ENCODE measurements at places on chromosomes 1 and 21.

GRCh38 chr1:59020151-59020997, 236.5 kb upstream of the JUN start:
- no peak for DNase-seq

GRCh38 chr1:48038270-48038767, 41.1 kb upstream of the TRABD2B start:
- no peak for DNase-seq

GRCh38 chr1:17607644-17608581, 68.4 kb downstream of the ARHGEF10L start:
- DNase-seq: no peak

DNA sequence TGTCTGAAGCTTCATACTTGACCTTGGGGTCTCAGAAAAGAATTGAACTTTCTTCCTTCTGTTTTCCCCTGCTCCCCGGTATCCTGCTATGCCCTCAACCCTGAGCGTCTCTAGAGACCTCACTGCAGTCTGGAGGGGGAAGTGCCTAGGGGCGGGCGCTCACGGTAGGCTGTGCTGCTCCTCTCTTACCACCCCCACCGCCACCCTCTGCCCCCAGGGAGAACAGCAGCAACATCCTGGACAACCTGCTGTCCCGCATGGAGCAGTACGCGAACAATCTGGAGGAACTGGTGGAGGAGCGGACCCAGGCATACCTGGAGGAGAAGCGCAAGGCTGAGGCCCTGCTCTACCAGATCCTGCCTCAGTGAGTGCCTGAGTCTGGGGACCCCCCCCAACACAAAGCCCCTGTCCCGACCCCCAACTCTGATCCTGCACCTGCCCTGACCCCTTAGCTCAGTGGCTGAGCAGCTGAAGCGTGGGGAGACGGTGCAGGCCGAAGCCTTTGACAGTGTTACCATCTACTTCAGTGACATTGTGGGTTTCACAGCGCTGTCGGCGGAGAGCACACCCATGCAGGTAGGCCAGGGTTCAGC, 10.3 kb downstream of the NPR1 start:
- DNase-seq: no peak

DNA sequence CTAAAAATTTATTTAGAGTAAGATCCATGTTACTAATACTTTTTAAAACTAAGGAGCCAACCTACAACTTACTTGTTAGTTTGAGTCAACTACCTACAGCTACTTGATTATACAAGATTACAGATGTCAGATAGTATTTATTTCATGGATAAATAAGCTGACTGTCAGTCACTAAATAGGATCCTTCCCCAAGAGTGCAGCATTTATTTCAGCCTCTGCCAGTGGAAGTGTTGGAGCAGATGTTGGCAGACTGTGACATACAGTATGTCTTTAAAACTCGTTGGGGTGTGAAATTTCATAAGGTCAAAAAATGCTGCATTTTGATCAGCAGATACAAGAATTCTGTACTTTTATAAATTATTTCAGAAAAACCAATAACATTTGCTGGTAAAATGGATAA, 156.2 kb downstream of the AKT3 start:
- no peak for DNase-seq

GRCh38 chr1:55117941-55118340, 78.6 kb downstream of the PCSK9 start:
- no peak for DNase-seq

- DNase-seq: no peak
Observed at GRCh38 chr1:42937141-42937696, 21.4 kb downstream of the SLC2A1 start.

- no peak for DNase-seq
Observed at GRCh38 chr1:38530957-38531356, 328.6 kb downstream of the RRAGC start.

DNA sequence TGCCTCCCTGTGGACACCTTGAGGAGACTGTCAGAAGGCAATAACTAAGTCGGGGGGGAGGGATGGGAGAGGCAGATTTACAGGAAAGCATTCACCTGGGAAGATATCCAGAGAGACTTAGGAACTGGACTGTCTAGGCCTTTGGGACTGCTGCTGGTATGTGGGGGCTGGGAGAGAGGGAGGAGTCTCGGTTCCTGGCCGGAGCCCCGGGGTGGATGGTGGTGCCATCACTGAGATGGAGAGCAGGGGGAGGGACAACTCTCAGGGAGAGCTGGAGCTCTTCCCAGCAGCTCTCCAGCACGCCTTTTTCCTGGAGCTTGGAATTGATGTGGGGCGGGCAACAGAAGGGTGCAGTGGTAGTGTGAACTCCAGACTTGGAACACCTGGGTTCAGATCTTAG, 22.1 kb downstream of the PTPRF start:
- DNase-seq: no peak

- DNase-seq: no peak
Observed at GRCh38 chr21:39818557-39818956, 48.7 kb upstream of the PCP4 start.

- DNase-seq: no peak
Observed at GRCh38 chr1:202016022-202016810, 5.8 kb downstream of the ELF3 start.

GRCh38 chr1:184975208-184975870, 1.0 kb upstream of the NIBAN1 start:
- no peak for DNase-seq

- DNase-seq: no peak
Observed at GRCh38 chr1:208540724-208541123, 296.5 kb upstream of the PLXNA2 start.

GRCh38 chr1:225119307-225119706, 189.8 kb downstream of the DNAH14 start:
- DNase-seq: no peak

DNA sequence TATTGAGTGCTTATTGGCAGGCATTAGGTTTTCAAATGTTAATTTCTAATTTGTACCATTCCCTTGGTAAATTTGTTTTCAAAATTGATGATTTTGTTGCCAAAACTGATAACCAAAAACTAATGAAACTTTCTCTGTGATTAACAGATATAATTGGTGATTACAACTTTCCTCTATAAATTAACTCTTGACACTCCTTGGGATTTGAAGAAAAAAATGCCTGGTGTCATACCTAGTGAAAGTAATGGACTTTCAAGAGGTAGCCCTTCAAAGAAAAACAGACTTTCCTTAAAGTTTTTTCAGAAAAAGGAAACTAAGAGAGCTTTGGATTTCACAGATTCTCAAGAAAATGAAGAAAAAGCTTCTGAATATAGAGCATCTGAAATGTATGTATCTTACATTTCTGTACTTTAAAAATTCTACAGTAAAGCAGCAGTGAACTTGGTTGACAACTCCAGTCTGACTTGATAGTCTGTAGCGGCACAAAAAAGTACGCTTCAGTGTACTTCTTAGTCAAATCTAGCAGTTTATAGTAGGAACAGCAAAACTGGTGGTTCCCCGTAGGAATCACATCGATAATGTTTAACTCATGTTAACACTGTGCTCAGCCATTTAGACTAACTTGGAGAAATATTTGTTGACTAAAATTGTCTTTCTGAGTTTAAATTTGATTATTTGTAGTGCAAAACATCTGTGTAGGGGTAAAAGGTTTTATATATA, 3.0 kb downstream of the USP1 start:
- DNase-seq: no peak

- peak; percentile 69 for DNase-seq
Observed at GRCh38 chr1:84753516-84754385, 63.5 kb upstream of the SSX2IP start.

DNA sequence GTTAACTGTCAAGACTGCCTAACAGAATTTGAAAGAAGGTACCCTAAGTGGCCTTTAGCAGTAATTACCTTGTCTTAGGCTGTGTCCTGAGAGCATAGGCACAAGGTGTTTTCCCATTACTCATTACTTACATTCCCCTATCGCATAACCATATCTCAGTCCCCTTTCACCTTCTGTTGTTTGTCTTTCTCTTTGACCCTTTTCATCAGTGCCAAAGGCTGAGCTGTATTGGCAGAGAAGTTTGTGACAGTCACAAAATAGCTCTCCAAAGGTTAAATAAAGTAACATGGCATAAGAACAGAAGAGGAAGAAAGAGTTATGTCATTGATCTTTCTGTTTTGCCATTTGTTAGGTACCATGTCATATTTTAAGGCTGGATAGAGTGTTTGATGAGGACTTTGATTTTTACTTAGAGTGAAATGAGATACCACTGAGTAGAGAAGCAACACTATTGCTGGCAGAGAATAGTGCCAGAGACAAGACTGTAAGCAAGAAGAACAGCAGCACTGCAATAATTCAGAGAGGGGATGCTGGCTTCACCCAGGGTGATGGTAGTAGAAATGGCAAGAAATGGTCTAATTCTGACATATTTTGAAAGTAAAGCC, 497.8 kb downstream of the TTLL7 start:
- DNase-seq: no peak

- DNase-seq: no peak
Observed at GRCh38 chr21:34791776-34792503, 123.1 kb downstream of the CLIC6 start.

GRCh38 chr1:228263636-228264035, 55.8 kb downstream of the OBSCN start:
- no peak for DNase-seq

GRCh38 chr1:24383381-24383940, 30.1 kb downstream of the STPG1 start:
- DNase-seq: no peak

- no peak for DNase-seq
Observed at GRCh38 chr1:1092894-1093609, 18.9 kb upstream of the RNF223 start.

- no peak for DNase-seq
Observed at GRCh38 chr1:170402476-170403311, 129.3 kb upstream of the GORAB start.

- DNase-seq: no peak
Observed at GRCh38 chr1:156241311-156241811, 623 bp upstream of the BGLAP start.

GRCh38 chr21:21439761-21440160, 441.6 kb downstream of the NCAM2 start:
- DNase-seq: no peak

GRCh38 chr1:14015917-14016316, 315.9 kb downstream of the PRDM2 start:
- DNase-seq: no peak

DNA sequence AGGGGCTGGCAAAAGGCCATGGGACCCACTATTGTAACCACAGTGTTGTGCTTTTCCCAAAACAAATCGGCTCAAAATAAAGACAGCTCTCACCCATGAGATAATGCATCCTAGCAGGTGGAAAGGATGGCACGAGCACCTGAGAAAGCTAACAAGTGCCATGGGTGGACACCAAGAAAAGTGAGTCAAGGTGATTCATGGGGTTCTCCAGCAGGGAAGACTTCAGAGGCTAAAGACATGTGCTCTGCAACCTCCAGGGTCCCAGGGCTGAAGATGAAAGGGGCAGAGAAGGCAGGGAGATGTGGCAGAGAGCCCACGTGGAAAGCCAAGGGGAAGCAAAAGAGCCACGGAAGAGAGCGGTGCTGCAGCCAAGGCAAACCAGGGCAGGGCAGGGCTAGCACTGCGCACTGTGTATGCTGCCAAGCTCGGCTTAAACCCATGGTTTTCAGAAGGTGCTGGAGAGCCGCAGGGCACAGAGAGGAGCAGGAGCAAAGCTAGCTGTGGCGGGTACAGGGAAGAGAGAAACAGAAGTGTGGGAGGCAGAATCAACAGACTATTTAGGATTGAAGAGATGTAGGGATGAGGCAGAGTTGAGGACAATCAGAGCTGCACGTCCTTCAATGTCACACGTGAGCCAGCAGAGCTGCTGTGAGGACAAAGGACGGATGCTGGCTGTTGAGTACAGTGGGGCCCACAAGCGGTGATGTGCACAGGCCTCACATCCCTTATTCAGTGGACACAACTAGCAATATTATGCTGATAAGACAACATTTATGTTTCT, 41.8 kb upstream of the C1orf198 start:
- no peak for DNase-seq

DNA sequence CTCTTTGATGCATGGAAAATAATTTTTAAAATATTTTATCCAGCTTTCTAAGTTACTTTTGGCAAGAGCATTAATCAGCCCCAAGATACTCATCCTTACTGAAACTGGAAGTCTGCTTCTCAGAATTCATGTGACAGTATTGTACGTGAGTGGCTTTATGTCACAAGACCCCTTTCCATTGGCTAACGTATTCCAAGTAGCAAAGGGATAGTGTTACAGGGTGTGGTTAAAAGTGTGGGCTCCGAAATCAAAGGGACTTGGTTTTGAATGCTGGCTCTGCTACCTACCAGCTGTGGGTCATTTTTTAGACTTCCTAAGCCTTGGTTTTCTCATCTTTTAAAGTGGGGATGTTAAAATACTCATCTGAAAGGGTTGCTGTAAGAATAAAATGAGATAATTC, 91.7 kb downstream of the RHOU start:
- no peak for DNase-seq

- no peak for DNase-seq
Observed at GRCh38 chr1:224450561-224451350, 16.2 kb upstream of the WDR26 start.

DNA sequence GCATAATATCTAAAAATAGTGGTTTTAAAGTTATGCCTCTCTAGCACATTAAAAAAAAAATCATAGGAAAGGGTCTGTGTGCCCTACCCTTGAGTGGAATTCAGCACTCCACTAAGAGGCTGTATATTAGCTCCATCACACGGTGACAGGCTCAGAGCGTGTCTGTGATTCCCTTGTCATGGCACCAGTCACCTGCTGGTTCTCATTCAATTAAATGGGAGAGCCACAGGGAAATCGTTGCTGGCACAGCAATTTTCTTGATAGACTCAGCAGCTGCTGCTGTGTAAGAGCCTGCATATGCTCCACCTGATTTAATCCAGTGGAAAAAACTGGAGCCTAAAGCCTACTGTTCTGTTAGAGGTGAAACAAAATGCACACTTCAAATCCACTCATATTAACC, 9.5 kb downstream of the ATP6V1G3 start:
- no peak for DNase-seq

DNA sequence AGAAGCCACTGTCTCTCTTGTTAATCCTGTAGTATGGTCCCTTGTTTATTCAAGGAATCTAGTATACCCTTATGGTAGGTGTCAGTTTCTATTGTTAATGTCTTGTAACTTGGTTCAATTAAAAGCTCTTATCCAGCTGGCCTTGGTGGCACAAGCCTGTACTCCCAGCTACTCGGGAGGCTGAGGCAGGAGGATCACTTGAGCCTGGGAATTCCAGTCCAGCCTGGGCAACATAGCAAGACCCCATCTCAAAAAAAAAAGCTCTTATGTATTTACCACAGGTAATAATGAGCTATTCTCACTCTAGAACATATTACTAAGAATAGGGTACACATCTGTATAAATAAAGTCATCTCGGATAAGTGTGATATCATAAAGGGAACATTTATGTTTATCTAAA, 46.5 kb downstream of the TMEM200B start:
- DNase-seq: no peak

- DNase-seq: no peak
Observed at GRCh38 chr21:45254460-45254930, 33.2 kb downstream of the POFUT2 start.
